ENCODE measurements at places on chromosomes 5 and 9. TPM values are rescaled to one million over a fixed set of nuclear protein-coding genes. Genes with fewer than 3 reads are reported as not detected.

TMEM245 gene
- 35.0 TPM for total RNA-seq

GPR150 gene
- not detected for total RNA-seq

FOXD4L6 gene
- total RNA-seq: 0.69 TPM

SFXN1 gene
- total RNA-seq: 86.4 TPM

ZNF462 gene
- 45.7 TPM for total RNA-seq

LTC4S gene
- total RNA-seq: 2.2 TPM

EGFLAM gene
- 9.3 TPM for total RNA-seq

SERF1B gene
- 21.0 TPM for total RNA-seq

HTR1A gene
- total RNA-seq: not detected

TRIP13 gene
- total RNA-seq: 21.4 TPM

COL15A1 gene
- total RNA-seq: not detected

MLLT3 gene
- total RNA-seq: 0.66 TPM

PCDHB5 gene
- 1.7 TPM for total RNA-seq

DDX41 gene
- total RNA-seq: 125 TPM

LEAP2 gene
- 2.9 TPM for total RNA-seq

PCDH12 gene
- not detected for total RNA-seq

FOXI1 gene
- not detected for total RNA-seq

MPDZ gene
- 10.9 TPM for total RNA-seq

PCDHA6 gene
- total RNA-seq: 1.5 TPM

CCL19 gene
- not detected for total RNA-seq

SAXO1 gene
- total RNA-seq: not detected

TSSK1B gene
- 0.39 TPM for total RNA-seq

YTHDC2 gene
- total RNA-seq: 24.6 TPM

SLC4A9 gene
- not detected for total RNA-seq

DNAJC21 gene
- total RNA-seq: 62.3 TPM

HRCT1 gene
- total RNA-seq: 4.4 TPM

TLR4 gene
- total RNA-seq: not detected

SLC6A3 gene
- total RNA-seq: not detected

KCNT1 gene
- total RNA-seq: not detected

SLC34A3 gene
- not detected for total RNA-seq

DNAH5 gene
- total RNA-seq: 0.05 TPM

ECPAS gene
- total RNA-seq: 152 TPM

PCDHGA10 gene
- total RNA-seq: 1.4 TPM

LHX2 gene
- total RNA-seq: 0.63 TPM

IRX2 gene
- total RNA-seq: 35.4 TPM

SLC24A2 gene
- not detected for total RNA-seq

GABRA6 gene
- total RNA-seq: not detected

PLCXD3 gene
- not detected for total RNA-seq

ACSL6 gene
- total RNA-seq: not detected

GDNF gene
- not detected for total RNA-seq

DIPK1B gene
- total RNA-seq: not detected

STK32A gene
- total RNA-seq: 3.3 TPM

JAKMIP2 gene
- total RNA-seq: not detected

GABRB2 gene
- not detected for total RNA-seq

C9orf72 gene
- total RNA-seq: 10.0 TPM

MAML1 gene
- total RNA-seq: 36.4 TPM

HSD17B3 gene
- 0.74 TPM for total RNA-seq

PTGS1 gene
- 0.70 TPM for total RNA-seq

Data from MCF 10A (cell line).